ENCODE measurements at places on chromosomes 2 and 18.

DNA sequence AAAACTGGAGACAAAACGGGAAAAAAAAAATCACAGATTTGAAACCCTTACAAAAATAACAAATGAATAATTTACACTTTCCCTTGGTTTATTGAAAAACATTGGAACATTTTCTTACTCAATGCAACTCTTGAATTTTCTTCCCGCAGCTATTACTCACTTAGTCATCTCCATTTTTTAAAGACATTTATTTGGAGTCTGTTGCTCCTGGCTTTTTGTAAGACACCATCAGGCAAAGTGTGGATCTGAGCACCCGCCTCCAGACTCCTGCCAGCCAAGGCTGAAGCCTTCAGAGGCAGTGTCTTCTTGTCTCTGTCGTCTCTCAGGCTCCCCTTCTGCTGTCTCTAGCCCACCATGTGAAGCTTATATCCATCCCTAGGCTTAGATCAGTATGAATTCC, 46.2 kb downstream of the TRIB2 start:
- DNase-seq, result no peak

DNA sequence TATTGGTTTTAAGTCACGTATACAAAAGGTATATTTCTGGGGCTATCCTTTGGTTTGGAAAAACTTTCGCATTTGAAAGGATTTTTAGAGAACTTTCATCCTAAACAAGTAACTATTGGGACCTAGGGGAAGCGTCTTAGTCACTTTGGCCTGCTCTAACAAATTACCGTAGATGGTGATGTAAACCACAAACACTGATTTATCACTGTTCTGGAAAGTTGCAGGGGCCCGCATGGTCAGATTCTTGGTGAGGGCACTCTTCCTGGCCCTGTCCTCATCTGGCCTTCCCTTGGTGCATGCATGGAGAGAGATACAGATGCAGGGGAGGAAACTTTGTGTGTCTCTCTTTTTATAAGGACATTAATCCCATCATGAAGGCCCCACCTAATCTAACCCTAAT, 49.1 kb upstream of the ANKRD62 start:
- DNase-seq, result no peak

DNA sequence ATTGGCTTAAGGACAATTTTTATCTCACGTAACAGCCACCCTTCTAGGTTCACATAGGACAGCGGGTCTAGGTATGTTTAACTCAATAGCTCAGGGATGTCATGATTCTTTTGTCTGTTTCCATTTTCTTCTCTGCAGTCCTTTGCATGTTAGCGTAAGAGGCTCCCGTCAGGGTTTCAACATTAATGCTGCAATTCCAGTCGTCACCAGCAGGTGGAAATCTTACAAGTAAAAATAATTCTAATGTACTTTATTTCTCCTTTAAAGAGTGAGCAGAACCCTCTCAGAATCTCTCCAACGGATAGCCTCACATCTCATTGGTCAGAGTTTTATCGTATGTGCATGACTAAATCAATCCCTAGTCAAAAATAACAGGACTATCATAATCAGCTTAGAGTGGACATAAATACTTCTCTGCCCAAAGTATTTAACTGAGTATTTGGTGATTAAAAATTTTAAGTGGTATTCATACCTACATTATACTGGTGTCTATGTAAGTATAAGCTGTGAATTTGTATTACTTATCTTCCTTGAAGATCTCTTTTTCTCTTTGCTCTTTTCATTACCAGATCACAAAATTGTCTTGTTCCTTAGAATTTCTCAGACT, 487.2 kb upstream of the GCFC2 start:
- peak; percentile 3 for DNase-seq

- DNase-seq, result peak; percentile 28
Observed at GRCh38 chr2:37201766-37202165, 5.5 kb downstream of the CEBPZOS start.

DNA sequence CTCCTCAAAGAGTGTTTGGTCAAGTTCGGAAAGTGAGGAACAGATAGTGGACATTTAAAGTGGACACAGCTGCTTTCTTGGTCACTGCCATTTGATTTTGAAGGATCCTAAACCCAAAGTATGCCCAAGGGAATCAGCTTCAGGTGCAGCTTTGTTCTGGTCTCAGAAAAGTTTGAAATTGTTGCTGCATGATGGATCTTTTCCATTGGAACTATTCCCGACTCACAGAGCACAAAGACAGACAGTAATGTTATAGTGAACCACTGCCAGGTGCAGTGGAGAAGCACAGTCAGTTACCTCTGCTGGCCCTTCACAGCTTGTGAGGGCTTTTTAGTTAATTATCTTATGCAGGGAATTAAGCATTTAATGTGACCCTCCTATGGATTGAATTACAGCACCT, 301.7 kb downstream of the PHLPP1 start:
- DNase-seq, result no peak

DNA sequence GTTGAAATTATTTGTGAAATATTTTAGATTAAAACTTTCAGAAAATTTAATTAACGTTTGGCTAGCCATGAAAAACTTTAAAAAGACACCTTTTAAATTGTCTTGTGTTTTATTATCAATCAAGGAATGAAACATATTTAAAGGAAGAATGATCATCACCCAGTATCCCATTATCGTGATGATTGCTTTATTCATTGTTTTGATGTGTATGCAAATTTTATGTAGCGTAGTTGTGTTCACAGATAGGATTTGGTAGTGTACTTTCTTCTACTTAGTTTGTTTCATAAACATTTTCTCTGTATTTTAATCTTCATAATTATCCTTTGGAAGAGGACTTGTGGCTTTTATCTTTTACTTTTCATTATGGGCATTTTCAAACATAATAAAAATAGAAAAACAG, 7.8 kb downstream of the GRHL1 start:
- no peak for DNase-seq

DNA sequence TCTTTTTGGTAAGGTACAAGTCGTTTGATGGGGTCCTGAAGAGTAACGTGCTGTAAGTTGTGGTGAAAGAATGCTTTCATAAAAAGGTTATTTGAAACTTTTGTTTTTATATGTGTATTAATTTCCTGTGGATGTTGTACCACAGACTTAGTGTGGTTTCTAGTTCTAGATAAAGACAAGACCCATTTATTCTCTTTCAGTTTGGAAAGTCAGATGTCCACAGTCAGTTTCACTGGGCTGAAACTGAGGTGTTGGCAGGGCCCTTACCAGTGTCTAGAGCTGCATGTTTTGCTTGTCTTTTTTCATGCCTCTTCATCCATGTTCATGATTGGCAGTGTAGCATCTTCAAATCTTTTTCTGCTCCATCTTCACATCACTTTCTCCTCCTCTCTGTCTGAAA, 22.1 kb upstream of the DOCK10 start:
- DNase-seq, result no peak

DNA sequence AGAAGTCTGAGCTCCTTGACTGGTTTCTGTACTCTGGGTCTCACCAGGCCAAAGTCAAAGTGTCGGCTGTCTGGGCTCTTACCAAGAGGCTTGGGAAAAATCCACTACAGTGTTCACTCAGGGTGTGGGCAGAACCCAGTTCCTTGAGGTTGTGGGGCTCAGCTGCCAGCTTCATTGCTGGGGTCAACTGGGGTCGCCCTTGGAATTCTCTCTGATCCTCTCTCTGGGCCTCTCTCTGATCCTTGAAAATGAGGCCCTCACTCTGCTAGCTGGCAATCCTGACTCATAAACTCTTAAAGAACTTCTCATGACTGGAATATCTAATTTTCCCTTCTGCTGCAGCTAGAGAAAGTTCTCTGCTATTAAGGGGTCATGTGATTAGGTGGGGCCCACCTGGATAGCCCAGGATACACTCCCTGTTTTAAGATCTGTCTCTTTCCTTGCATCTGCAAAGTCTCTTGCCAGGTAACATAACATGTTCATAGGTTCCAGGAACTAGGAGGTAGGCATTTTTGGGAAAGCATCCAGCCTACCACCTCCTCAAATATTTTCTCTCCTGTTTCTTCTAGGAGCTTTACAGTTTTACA, 66.3 kb downstream of the SP110 start:
- no peak for DNase-seq

- DNase-seq, result no peak
Observed at GRCh38 chr2:42135381-42136312, 33.5 kb upstream of the EML4 start.

GRCh38 chr2:121480826-121481225, 49.9 kb upstream of the RNU4ATAC start:
- DNase-seq, result no peak

DNA sequence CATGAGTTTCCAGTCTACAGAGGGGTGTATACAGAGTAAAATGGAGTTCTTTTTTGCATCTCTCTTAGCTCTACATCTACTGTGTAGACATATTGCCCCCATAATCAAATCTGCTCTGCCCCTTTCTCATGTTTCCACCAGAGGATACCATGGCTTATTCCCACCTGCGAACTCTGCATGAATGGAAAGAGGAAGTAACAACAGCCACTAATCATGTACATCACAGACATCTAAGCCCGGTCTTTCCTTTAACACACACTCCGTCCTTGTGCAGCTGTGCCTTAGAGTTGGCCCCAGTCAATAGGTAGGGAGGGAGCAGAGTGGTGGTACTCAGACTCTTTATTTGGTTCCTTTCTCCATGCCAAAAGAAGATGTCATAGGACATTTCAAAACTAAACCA, 147.3 kb upstream of the NRP2 start:
- no peak for DNase-seq

DNA sequence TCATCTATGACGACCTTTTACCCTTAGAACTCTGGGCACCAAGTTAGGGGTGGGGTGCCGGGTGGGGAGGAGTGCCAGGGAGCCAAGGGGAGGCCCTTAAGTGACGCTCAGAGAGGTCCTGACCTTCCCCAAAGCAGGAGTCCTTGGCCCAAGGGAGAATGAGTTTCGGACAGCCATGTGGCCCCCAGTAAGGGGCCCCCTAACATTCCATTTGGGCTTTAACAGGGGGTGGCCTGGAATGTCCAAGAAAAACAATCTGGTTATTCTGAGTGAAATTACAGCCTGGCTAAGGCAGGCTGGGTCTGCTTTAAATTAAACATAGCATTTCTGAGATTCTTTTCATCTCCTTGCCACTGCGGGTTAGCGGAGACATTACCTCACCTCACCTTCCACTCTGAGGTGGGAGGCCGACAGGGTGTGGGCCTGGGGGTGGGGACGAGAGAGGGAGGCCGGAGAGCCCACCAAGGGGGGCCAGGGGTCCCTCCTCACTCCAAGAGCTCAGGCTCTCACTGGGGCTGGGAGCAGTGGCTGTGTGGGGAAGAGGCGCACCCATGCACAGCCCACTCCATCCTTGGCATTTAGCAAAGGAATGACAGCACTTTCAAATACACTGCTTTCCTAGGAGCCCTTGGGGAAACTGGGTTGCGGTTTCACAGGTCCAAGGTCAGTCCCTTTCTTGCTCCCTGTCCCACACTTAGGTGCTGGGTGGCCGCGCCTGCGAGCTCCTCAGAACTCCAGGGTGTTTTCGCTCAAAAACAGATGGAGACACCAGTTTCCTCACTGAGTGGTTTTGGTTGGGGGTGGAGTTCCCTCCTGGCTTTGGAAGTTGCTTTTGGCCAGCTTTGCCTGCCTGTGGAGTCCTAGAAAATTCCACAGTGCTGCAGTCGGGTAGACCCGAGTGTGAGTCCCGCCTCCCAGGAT, 107.4 kb downstream of the POLR1A start:
- DNase-seq, result no peak

DNA sequence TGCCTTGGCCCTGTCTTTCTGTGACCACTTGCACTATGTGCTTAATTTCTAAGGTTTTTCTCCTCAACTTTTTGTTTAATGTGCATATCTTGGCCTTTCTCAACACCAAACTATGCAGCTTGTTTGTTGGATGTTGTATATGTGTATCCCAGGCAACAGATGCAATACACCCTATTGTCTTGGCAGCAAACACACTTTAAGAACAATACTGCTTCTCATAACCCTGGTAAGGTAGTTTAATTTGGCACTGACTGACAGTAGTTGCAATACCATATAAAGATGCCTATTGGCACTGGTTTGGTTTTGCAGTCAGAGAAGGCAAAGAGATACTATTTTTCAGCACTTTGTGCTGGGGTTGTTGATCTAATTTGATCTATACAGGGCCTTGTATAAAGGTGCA, 360.7 kb upstream of the CWC22 start:
- no peak for DNase-seq

DNA sequence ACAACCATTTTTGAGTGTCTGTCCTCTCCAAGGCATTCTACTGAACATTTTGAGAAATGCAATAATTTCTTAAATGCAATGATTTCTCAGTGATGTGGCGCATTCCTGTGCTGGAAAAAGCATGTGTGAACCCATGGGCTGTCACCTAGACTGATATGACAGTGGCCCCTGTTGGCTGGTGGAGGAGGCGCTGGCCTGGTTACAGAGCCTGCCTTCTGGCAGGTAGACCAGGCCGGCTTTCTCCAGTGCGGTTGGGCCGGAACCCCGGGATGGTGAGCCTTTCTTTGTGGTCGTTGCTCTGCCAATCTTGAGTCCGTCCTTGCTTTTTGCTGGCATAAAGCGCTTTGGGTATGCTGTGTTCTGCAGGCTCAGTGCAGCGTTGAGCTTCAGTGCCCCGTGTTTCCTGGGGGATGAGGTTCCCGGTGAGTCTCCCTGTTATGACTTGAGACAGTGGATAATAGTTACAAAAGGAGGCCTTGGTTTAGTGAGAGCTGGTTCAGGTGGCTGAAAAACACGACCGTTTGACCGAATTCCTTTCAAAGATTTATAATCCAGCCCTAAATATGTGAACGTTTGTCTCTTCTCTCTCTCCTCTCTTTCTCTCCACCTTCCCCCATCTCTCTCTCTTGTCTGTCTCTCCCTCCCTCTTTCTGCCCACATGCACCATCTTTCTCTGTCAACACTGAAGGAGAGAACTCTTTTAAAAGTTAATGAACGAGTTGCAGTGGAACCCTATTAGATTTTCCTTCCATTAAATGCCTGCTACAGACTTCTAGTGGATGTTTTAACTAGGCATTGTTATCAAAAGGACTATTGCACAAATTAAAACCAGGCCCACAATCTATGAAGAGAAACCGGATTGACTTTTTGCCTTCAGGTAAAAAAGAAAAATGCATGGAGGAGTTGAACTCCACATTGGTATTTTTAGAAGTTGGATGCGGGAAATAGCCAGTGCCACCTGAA, 34.0 kb downstream of the TSHZ1 start:
- DNase-seq, result peak; percentile 18

- DNase-seq, result no peak
Observed at GRCh38 chr2:23456881-23457760, 72.1 kb downstream of the KLHL29 start.

DNA sequence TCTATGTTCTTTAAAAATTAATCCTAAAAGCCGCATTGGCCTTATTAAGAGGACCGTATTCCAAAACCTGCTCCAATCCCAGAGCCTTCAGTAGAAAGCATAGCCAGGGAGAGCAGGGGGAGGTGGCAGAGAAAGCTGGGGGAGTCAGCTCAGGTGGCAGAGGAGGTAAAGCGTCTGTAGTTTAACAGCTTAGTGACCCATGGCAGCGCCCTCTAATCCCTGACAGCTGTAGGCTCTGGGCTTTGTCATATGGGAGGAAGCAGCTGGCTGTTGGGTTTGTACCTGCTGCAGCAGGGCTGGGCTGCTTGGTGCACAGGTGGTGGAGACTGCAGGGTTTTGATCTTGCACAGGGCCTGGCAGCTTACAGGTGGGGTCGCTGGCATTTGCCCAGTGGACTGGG, 50.6 kb downstream of the THNSL2 start:
- no peak for DNase-seq

- DNase-seq, result no peak
Observed at GRCh38 chr2:79936715-79937114, 367.8 kb downstream of the LRRTM1 start.

GRCh38 chr2:227280895-227281294, 44.2 kb upstream of the MFF start:
- DNase-seq, result no peak
